Stimulated activated naive CD8-positive, alpha-beta T cell treated with anti-CD3 and anti-CD28 coated beads, Interleukin-15, amount 100 ng/mL, for 72 hours (primary cell): ENCODE measurements at places on chromosomes 6 and 20.

DNA sequence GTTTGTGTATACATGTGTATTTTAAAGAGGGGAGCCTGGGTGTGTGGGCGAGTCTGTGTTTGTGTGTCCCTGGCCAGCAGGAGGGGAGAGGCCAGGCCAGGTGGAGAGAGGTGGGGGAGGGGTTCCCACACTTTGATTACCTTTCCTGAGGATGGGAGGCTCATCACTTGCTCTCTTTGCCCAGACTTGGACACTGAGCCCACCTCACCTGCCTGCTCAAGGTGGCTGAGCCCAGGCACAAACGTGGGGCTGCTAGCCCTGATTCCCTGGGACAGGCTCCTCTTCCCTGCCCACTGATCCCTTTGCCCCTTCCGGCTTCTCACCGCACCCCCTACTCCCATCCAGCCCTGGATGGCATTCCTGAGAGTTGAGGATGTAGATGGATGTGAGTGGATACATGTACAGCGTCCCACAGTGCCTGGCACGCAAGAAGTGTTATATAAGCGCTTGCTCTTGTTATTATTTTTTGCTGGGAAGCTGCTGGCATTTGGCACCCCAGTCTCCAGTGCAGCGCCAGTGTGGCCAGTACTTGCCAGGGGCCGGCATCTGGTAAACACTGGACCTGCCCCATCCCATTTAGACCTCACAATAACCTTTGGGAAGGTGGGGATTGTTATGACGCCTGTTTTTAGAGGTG, 2.7 kb downstream of the CEBPB start:
- no peak for DNase-seq

- DNase-seq: no peak
These were observed 38.7 kb downstream of the TGM2 start for GRCh38 chr20:38126146-38126921.

DNA sequence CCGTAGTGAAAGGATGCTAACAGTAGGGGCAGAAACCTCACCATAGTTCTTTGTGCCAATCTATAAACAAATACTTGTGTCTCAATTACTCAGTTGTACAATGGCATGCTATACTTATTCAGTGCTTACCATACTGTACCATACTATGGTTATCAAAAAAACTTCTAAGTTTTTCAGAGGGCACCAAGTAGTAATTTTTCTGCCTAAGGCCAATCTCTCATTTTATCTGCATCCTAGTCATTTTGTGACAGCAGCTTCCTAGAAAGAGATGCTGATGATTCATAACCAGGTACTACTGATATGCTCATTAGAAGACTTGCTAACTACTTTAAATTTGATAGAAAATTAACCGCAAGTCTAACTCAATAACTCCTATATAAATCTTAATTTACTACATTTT, 42.9 kb downstream of the TMEM244 start:
- no peak for DNase-seq

- no peak for DNase-seq
These were observed 649.7 kb upstream of the GJE1 start for GRCh38 chr6:141482796-141483597.

- DNase-seq: no peak
These were observed 68.6 kb downstream of the PHF20 start for GRCh38 chr20:35840421-35840820.

DNA sequence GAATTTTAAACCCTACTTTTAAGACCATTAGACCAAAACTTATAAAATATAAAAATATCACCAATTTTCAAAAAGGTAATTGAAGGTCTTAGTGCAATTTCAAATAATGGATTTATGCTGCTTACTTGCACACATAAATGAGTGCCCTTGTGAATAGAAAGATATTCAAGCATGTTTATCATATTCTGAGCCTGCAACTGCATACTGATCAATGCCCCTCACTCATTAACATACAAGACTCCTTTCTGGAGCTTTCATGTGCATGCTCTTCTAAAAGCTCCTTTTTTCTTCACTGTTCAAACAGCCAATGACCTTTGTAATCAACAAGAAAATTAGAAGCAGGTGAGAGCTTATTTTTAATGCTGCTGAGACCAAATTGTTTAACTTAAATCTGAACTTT, 1139.3 kb downstream of the HACE1 start:
- no peak for DNase-seq

DNA sequence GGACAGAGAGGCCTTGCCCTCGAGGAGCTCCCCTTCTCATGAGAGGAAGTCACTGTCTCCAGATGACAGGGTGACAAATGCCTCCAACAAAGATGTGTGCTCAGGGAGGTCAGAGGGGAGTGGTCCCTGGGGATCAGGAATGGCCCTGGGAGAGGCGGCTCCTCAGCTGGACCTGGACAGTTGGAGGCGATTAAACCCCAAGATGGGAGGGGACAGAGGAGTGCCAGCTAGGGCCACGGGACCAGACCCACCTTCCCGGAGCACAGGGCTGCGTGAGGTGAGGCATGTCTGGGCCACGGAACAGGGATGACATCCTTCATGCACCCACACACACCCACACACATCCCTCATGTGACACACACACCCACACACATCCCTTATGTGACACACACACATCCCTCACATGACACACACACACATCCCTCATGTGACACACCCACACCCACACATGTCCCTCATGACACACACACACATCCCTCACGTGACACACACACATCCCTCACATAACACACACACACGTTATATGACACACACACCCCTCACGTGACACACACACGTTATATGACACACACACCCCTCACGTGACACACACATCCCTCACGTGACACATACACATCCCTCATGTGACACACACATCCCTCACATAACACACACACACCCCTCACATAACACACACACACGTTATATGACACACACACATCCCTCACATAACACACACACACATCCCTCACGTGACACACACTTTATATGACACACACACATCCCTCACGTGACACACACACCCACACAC, 57.4 kb upstream of the SLCO4A1 start:
- DNase-seq: no peak

- no peak for DNase-seq
These were observed 18.9 kb downstream of the NHSL1 start for GRCh38 chr6:138480279-138480949.

DNA sequence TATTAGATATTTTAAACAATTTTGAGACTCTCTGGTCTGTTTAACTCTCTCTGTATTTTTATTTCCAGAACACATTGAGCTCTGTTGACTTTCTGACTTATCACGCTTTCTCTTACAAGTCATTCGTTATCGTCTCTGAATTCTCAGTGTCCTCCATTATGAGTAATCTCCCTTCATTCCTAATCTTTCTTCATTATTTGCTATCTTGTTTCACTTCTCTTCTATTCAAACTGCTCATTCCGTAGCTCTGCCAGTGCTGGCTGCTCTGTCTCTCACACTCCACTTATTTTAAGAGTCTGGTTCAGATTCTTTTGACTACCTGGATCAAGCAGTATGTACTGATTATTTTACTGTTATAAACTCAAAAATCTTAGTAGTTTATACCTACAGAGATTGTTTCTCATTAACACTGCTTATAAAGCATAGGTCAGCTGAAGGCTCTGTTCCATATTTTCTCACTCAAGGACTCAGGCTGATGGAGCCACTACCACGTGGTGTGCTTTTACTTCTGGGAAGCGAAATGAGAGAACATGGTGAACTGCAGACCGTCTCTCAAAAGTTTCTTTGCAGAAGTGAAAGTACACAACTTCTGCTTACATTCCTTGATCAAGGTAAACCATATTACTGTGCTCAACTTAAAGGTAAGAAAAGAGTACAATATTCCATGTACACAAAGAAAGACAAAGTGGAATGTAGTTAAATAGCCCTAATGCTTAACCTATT, 485.2 kb downstream of the GRIK2 start:
- DNase-seq: no peak

DNA sequence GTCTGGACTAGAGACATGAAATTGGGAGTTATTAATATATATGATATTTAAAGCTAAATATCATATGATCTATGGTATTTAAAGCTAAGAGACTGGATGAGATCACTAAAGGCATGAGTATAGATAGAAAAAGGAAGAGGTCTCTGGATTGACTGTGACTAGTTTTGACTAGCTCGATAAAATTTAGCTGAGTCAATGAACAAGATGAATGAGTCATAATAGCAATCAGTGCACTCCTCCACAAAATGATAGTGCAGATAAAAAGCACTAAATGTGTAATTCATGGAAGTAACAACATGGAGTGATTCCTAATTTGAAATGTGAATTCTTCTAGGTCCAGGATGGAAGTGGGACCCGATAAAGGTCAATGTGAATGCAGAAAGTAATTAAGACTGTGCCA, 127.4 kb downstream of the PFDN4 start:
- no peak for DNase-seq

DNA sequence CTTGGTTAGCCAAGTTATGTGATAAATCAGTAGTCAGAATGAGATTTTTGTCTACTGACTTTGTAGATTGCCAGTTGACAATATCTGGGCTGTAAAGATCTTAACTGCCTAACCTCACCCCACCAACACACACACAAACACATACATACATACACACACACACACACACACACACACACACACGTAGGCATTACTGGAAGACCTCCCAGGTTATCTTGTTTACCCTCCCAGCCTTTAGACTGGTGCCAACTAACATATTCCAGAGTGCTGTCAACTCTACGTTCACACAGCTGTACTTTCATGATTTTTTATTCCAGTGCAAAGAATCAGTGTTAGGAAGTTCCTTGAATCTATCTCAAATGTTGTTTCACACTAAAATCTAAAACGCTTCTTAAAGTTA, 38.9 kb downstream of the BMP5 start:
- no peak for DNase-seq

DNA sequence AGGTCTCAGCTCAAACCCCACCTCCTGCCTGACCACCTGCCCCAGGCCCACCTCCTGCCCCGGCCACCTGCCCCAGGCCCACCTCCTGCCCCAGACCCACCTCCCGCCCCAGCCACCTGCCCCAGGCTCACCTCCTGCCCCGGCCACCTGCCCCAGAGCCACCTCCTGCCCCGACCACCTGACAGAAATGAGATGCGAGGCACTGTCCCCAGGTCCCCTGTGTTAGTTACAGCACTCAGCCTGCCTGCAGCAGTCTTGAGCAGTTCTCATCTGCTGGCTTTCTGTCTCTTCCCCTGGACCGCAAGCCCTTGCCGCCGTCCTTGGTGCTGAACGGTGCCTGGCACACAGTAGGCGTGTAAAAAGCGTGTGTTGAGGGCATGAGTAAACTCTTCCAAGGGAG, 79.5 kb downstream of the CDH4 start:
- DNase-seq: no peak

DNA sequence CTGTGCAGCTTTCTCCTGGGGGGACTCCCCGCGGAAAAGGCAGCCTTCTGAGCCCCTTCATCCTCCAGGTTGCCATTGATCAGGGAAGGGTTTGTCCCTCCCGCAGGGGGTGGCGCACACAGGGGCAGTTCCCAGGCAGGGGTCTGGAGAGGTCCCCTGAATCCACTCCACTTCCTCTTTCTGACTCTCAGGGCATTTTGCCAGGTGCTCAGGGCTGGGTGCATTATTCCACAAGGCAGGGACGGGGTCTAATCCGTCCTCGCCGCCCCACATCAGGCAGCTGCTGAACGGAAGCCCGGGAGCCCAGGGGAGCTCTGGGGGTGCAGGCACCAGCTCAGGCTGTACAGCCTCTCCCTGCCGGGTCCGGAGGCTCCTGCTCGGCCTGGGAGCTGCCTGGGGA, 180.9 kb downstream of the TTLL2 start:
- DNase-seq: no peak

DNA sequence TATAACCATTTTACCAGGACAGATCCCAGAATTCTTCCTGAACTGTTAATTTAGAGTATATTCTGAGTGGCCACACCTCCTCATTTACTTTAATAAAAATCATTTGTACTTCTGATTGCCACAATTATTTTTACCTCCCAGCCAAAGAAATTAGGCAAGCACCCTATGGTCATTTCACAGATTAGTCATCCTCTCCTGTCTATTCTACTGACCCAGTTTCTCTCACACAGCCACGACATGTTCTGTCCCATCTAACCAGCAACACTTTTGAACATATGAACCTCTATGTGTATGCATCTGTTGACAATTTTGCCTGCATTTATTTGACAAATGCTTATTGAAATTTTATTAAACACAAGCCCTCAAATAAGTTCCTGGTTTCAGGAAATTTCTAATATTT, 202.6 kb upstream of the STXBP5 start:
- no peak for DNase-seq

- no peak for DNase-seq
These were observed 112.9 kb downstream of the FOXO3 start for GRCh38 chr6:108673602-108674001.

DNA sequence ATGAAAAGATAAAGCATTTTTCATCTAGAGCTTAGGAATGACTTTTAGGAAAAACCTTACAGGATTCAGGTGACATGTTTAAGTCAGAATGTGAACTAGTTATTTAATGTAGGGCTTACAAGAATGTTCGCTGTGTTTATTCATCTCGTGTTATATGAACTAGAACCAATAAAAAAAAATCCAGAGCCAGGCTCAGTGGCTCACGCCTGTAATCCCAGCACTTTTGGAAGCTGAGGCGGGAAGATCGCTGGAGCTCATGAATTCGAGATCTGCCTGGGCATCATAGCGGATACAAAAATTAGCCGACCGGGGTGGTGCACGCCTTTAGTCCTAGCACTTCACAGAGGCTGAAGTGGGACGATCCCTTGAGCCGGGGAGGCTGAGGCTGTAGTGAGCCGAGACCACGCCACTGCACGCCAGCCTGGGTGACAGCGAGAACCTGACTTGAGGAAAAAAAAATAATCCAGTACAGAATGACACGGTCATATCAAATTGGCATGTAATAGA, 46.3 kb downstream of the OR2B2 start:
- peak; percentile 87 for DNase-seq

DNA sequence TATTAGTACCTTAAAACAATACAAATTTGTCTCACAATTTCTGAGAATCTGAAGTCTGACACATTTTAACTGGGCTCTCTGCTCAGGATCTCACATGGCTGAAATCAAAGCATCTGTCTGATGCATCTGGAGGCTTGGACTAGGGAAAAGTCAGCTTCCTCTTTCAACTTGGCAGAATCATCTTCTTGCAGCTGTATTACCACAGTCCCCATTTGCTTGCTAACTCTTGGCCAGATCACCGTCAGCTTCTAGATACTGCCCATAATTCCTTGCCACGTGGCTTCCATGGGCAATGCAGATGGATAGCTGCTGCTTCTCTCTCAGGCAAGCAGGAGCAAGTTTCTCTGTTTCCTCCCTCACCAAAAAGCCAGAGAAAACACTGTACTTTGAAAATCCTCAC, 1106.4 kb upstream of the CITED2 start:
- DNase-seq: no peak

GRCh38 chr20:9492067-9492466, 22.3 kb upstream of the LAMP5 start:
- no peak for DNase-seq
